ENCODE measurements at places on chromosomes 11 and 22. TPM values are rescaled to one million over a fixed set of nuclear protein-coding genes. Genes with fewer than 3 reads are reported as not detected.

CHCHD10 gene
- 319 TPM for total RNA-seq

MRGPRF gene
- 10.8 TPM for total RNA-seq

RFPL2 gene
- total RNA-seq = not detected

RFPL1 gene
- total RNA-seq = not detected

TMEM191C gene
- total RNA-seq = 1.3 TPM

ESAM gene
- total RNA-seq = 64.6 TPM

OR8A1 gene
- total RNA-seq = not detected

SYTL2 gene
- 5.0 TPM for total RNA-seq

INS gene
- total RNA-seq = not detected

CBLIF gene
- not detected for total RNA-seq

DDI1 gene
- total RNA-seq = not detected

VSTM5 gene
- not detected for total RNA-seq

RFPL3 gene
- total RNA-seq = not detected
